ENCODE measurements at places on chromosomes 13 and 19. TPM values are rescaled to one million over a fixed set of nuclear protein-coding genes. Genes with fewer than 3 reads are reported as not detected.

Gene TSSK6
- 2.2 TPM for polyA plus RNA-seq

- no peaks in the 10 kb centered on the region for H3K36me3 ChIP-seq
- H3K4me1 ChIP-seq: peaks cover 11% of the 10 kb centered on the region
- no peak overlapping the region for H3K27ac ChIP-seq
Measured at GRCh38 chr13:23995283-23996073, 98.2 kb upstream of the C1QTNF9B start.

GRCh38 chr19:31821346-31821745 is 472.1 kb upstream of the TSHZ3 start:
- H3K4me1 ChIP-seq: no peaks in the 10 kb centered on the region
- H3K27me3 ChIP-seq: no peaks in the 10 kb centered on the region
- H3K4me3 ChIP-seq: no peak overlapping the region
- DNase-seq: no peak
- H3K36me3 ChIP-seq: no peaks in the 10 kb centered on the region

DNA sequence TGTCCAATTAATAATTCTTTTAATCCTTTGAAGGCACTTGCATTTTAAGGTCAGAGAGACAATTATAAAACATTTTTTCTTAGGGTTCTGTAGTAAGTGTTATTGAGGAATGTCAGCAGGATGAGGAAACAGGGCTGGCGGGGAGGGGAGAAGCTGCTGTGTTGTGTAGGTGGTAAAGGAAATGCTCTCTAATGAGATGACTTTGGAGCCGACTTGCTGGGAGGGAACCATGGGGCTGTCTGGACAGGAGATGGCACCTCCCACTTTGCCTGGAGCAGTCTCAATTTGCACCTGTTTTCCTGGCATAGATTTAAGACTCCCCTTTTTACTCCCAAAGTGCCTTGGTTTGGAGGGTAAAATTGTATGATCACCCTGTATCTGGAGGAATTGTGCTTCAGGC is 230.4 kb downstream of the ATP8A2 start:
- no peak overlapping the region for H3K4me3 ChIP-seq
- H3K4me1 ChIP-seq: no peaks in the 10 kb centered on the region
- no peaks in the 10 kb centered on the region for H3K36me3 ChIP-seq
- DNase-seq: no peak
- H3K27ac ChIP-seq: no peak overlapping the region
- no peaks in the 10 kb centered on the region for H3K27me3 ChIP-seq

DNA sequence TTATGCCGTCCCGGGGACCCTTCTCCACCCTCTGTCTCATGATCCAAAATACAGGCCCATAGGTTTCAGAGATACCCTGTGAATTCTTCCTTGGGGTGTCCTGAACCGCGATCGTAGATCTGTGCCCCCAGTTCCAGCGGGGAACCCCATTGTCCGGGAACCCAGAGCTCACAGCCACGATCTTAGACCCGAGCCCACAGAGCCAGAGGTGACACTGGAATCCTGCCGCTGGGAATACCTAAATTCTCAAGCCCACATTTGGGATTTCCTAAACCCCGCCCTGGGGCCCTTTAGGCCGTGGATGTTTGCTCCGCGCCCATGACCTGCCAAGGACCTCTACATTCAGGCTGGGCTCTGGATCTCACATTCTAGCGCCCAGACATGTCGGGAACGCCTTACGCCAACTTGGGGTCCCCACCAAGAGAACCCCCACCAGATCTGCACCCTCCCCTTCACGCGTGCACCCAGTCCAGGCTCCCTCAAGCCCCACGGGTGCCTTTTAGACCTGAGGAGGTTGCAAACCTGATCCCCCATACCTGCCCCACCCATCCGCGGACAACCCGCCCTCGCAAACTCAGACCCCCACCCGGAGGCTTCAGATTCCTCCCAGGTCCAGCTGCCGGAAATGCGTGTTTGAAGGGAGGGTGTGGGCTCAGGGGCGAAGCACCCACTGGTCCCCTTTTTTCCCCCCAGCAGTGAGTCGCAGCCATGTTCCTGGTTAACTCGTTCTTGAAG is 605 bp downstream of the CAPNS1 start:
- no peaks in the 10 kb centered on the region for H3K27me3 ChIP-seq
- DNase-seq: peak; percentile 52
- peaks cover 25% of the 10 kb centered on the region for H3K36me3 ChIP-seq
- peaks cover 10% of the 10 kb centered on the region for H3K4me1 ChIP-seq

Gene TEX29
- 0.46 TPM for polyA plus RNA-seq

- H3K27me3 ChIP-seq: peaks cover 27% of the 10 kb centered on the region
- no peaks in the 10 kb centered on the region for H3K4me1 ChIP-seq
- H3K36me3 ChIP-seq: no peaks in the 10 kb centered on the region
- H3K4me3 ChIP-seq: no peak overlapping the region
- peak; percentile 27 for DNase-seq
Measured at GRCh38 chr13:109809216-109809932, 23.0 kb upstream of the IRS2 start.

Gene TNNI3
- not detected for polyA plus RNA-seq

GRCh38 chr13:24680258-24680920 is at the start of gene ATP12A:
TSS of gene ATP12A (plus strand) at chr13:24680408. CDS start at chr13:24680744, 336 bp downstream.
- H3K27ac ChIP-seq: no peak within 1 kb of the TSS
- peaks cover 58% of the 10 kb centered on the region for H3K27me3 ChIP-seq
- H3K4me3 ChIP-seq: no peak within 1 kb of the TSS
- no peak for DNase-seq
- no peaks in the 10 kb centered on the region for H3K36me3 ChIP-seq

GRCh38 chr19:39356647-39357046 is 14.4 kb downstream of the SAMD4B start:
- peaks cover 66% of the 10 kb centered on the region for H3K36me3 ChIP-seq
- no peak overlapping the region for H3K27ac ChIP-seq
- no peak for DNase-seq
- H3K4me1 ChIP-seq: no peaks in the 10 kb centered on the region
- H3K4me3 ChIP-seq: no peak overlapping the region

Gene GPX4
- polyA plus RNA-seq: 1,083 TPM

Gene ZFP36
- polyA plus RNA-seq: 45.0 TPM

DNA sequence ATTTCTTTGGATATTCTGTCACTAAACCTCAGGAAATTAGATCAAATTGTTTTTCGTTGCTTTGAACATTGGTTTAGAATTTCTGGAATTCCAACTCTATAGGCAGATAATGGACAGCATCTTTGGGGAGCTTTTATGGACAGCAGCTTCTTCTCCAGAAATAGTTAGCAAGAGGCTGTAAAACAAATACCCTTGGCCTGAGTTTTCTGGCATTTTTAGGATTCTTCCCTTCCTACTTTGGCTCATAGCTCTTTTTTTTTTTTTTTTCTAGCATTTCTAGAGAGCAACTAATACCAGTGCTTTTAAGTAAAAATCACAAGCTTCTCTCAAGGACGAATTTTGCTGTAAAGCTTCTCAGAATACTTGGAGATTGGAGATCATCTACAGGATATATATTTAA is 169.8 kb upstream of the SPRY2 start:
- no peaks in the 10 kb centered on the region for H3K36me3 ChIP-seq
- no peaks in the 10 kb centered on the region for H3K27me3 ChIP-seq
- H3K27ac ChIP-seq: no peak overlapping the region
- H3K4me1 ChIP-seq: no peaks in the 10 kb centered on the region

Gene CLIP3
- polyA plus RNA-seq: 28.7 TPM

DNA sequence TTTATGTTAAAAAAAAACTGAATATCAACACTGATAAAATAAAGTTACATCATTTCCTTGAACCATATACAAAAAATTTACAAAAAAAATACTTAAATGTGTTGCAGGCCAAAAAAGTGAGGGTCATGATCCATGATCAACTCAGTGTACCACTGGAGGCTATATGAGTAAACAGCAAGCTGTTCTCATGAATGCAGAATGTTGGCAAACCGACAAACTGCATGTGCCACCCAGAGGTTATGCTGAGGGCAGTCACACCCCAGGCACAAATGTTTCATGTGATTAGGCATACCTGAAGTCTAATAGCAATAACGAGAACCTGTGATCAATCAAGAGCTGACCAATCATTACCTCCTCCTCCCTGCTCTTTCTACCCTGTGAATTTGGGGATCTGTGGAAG is 91.9 kb downstream of the ZNF431 start:
- DNase-seq: no peak
- no peak overlapping the region for H3K4me3 ChIP-seq
- H3K36me3 ChIP-seq: no peaks in the 10 kb centered on the region
- H3K27ac ChIP-seq: no peak overlapping the region
- no peaks in the 10 kb centered on the region for H3K27me3 ChIP-seq

Gene FBL
- polyA plus RNA-seq: 405 TPM

Gene POSTN
- polyA plus RNA-seq: 44.7 TPM

Gene MAST3
- polyA plus RNA-seq: 4.3 TPM

DNA sequence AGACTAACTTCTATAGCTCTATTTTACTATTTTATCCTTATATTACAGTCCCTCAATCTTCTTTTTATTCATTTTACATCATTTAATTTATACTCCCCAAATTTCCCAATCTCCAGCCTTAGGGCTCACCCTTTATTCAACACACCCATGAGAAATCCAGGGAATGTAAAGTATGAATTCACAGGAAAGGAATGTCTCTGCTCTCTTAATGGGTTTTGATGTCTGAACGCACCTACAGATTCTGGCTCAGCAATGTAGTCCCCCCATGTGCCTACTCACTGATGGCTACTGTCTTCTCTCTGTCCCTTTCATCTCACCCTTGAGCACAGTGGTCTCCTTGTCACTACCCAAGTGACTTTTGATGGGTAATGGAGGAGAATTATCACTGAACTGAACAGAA is 32.8 kb downstream of the TNFSF13B start:
- no peaks in the 10 kb centered on the region for H3K4me1 ChIP-seq
- H3K36me3 ChIP-seq: no peaks in the 10 kb centered on the region
- H3K4me3 ChIP-seq: no peak overlapping the region
- H3K27ac ChIP-seq: no peak overlapping the region
- peak; percentile 1 for DNase-seq

DNA sequence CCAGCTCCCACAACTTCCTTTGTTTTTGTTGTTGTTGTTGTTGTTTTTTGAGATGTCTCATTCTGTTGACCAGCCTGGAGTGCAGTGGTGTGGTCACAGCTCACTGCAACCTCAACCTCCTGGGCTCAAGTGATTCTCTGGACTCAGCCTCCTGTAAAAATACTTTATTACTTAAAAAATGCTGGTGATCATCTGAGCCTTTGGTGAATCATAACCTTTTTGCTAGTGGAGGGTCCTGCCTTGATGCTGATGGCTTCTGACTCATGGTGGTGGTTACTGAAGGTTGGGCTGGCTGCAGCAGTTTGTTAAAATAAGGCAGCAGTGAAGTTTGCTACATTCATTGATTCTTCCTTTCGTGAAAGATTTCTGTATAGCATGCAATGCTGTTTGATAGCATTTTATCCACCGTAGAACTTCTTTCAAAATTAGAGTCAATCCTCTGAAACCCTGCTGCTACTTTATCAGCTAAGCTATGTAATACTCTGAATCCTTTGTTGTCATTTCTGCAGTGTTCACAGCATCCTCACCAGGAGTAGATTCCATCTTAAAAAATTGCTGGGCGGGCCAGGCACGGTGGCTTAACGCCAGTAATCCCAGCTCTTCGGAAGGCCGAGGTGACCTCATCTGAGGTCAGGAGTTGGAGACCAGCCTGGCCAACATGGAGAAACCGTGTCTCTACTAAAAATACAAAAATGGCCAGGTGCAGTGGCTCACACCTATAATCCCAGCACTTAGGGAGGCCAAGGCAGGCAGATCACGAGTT is 18.0 kb downstream of the ARHGAP35 start:
- H3K36me3 ChIP-seq: no peaks in the 10 kb centered on the region
- H3K4me1 ChIP-seq: peaks cover 10% of the 10 kb centered on the region
- H3K27ac ChIP-seq: peak overlapping the region; percentile 51
- H3K4me3 ChIP-seq: no peak overlapping the region
- peak; percentile 93 for DNase-seq
- no peaks in the 10 kb centered on the region for H3K27me3 ChIP-seq

Gene HCST
- 0.93 TPM for polyA plus RNA-seq

GRCh38 chr19:9132422-9132821 is 5.7 kb upstream of the OR7G3 start:
- H3K27ac ChIP-seq: no peak overlapping the region
- H3K4me3 ChIP-seq: no peak overlapping the region
- no peaks in the 10 kb centered on the region for H3K36me3 ChIP-seq
- DNase-seq: no peak
- no peaks in the 10 kb centered on the region for H3K27me3 ChIP-seq

- DNase-seq: no peak
- no peak overlapping the region for H3K4me3 ChIP-seq
- H3K36me3 ChIP-seq: peaks cover 6% of the 10 kb centered on the region
- no peak overlapping the region for H3K27ac ChIP-seq
Measured at GRCh38 chr19:2774953-2775555, 8.0 kb downstream of the SGTA start.

Gene BRCA2
- polyA plus RNA-seq: 2.1 TPM

DNA sequence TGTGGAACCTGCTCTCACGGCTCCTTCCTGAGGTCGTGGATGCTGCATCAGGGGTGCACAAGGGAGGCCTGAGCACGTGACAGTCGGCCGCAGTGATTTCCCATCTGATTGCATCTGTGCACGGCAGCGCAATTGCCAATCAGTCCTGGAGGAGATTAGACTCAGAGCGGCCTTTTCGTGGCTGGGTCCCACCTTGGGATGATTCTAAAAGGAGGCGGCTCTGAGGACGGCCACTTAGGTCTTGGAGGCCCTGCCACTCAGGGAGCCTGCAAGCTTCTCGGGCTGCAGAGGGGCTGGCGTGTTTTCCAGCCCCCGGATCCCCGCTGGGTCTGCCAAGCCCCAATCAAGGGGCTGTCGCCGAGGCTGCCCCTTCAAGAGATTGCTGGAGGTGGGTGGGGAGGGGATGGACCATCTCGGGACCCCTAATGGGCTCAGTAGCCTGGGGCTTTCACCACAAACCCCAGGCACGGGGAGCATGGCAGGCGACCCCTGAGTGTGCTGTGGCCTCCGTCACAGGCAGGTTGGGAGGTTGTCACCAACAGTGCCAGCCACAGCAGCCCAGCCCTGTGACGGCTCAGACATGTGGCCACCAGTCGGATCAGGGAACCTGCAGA is 51.6 kb downstream of the SOX1 start:
- no peak for DNase-seq
- H3K4me1 ChIP-seq: no peaks in the 10 kb centered on the region
- H3K27ac ChIP-seq: no peak overlapping the region
- H3K4me3 ChIP-seq: no peak overlapping the region
- no peaks in the 10 kb centered on the region for H3K36me3 ChIP-seq

DNA sequence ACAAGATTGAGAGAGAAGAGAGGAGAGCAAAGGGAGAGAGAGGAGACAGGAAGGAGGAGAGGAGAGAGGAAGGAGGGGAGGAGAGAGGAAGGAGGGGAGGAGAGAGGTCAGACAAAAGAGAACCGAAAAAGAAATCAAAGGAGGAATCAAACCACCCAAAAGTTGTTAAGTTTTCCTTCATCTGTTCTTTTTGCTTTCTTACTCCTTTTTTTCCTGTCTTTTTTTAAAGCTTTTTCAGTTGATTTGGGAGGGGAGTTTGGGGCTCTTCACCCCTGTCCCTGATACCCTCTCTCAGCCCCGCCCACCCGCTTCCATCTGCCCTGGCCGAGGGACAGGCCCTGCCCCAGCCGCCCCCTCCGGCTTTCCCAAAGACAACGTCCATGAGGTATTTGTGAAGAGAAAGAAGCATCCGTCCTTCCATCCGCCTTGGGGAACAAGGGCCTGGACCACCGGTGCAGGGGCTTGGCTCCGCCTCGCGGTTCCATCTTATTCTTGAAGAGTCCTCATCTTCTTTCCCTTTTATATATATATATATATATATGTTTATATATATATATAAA is 13.3 kb downstream of the ZNF574 start:
- peaks cover 12% of the 10 kb centered on the region for H3K4me1 ChIP-seq
- H3K36me3 ChIP-seq: no peaks in the 10 kb centered on the region
- no peak overlapping the region for H3K4me3 ChIP-seq
- DNase-seq: no peak
- H3K27me3 ChIP-seq: no peaks in the 10 kb centered on the region

- H3K36me3 ChIP-seq: no peaks in the 10 kb centered on the region
- H3K4me3 ChIP-seq: no peak overlapping the region
- H3K4me1 ChIP-seq: no peaks in the 10 kb centered on the region
Measured at GRCh38 chr19:1349211-1349610, 34.5 kb upstream of the NDUFS7 start.
